ENCODE measurements at places on chromosomes 5 and 9. TPM values are rescaled to one million over a fixed set of nuclear protein-coding genes. Genes with fewer than 3 reads are reported as not detected.

- DNase-seq, result no peak
Measured at GRCh38 chr9:109948453-109948852, 168.5 kb downstream of the PALM2AKAP2 start.

GRCh38 chr9:16138561-16139491, 586.0 kb downstream of the CCDC171 start:
- DNase-seq, result no peak

GRCh38 chr5:148794729-148795561, 31.5 kb upstream of the ADRB2 start:
- DNase-seq, result no peak

The GALNT12 gene
- total RNA-seq, result 18.9 TPM

The PGM5 gene
- total RNA-seq, result 547 TPM

Measured in sigmoid colon (tissue), 7 donors.